T follicular helper cell (primary cell): ENCODE measurements at places on chromosomes 5 and 9.

DNA sequence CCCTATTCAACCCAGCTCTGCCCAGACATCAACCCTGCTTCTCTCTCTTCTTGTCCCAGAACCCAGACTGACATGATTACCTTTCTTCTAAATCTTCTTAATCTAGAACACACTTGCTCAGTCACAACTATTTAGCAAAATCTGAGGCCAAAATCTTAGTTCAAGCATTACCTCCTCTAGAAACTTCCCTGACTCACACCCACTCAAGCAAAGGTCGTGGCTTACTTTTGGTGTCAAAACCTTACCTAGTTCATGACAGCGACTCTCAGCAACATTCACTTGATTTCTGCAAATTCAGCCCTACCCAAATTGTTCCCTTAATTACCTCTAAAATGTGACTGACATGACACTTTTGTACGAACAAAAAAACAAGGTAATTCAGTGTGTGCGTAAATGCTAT, 130.2 kb downstream of the TLE1 start:
- no peak for DNase-seq

- no peak for DNase-seq
Measured at GRCh38 chr9:73095425-73095824, 56.2 kb upstream of the ANXA1 start.

- no peak for DNase-seq
Measured at GRCh38 chr9:131282688-131283422, 6.5 kb upstream of the FAM78A start.

DNA sequence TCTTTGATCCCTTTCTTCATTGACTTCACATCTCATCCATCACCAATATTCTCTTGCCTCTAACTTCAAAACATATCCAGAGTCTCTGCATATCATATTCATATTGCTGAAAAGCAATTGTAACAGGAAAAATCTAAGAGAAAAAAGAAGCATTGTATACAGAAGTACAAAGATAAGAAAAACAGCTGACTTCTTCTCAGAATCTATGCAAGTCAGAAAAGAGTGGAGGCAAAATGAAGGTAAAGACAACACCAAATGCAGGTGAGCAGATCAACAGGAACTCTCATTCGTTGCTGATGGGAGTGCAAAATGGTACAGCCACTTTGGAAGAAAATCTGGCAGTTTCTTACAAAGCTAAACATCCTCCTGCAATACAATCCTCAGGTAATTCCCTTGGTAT, 155.6 kb downstream of the PHF2 start:
- DNase-seq, result no peak

GRCh38 chr5:102314328-102314727, 18.2 kb upstream of the SLCO4C1 start:
- no peak for DNase-seq

DNA sequence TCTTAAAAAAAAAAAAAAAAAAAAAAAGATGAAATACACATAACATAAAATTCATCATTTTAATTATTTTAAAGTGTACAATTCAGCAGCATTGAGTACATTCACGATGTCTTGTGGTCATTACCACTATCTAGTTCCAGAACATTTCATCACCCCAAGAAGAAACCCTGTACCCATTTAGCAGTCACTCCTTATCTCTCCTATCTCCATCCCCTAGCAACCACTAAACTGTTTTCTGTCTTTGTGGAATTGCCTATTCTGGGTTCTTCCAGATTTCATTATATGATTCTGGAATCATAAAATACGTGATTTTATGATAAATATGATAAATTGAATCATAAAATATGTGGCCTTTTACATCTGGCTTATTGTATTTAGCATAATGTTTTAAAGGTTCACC, 8.9 kb upstream of the HMCN2 start:
- DNase-seq, result no peak

DNA sequence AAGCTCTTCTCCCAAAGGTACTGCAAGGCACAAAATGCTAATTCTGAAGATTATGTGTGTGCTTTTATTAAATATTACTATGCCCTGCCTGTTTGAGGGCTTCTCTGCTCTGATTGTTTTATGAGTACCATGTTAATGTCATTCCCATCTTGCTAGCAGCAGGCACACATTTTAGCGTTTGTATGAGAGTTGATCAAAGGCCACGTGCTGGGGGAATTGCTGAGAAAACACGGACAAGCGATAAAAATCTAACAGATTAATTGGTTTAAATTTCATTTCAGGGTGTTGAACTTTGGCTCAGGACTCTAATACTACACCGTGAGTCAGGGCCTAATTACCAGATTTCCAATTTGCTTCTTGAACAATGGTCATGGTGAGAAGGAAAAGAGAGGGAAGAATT, 298.4 kb downstream of the EBF1 start:
- no peak for DNase-seq

DNA sequence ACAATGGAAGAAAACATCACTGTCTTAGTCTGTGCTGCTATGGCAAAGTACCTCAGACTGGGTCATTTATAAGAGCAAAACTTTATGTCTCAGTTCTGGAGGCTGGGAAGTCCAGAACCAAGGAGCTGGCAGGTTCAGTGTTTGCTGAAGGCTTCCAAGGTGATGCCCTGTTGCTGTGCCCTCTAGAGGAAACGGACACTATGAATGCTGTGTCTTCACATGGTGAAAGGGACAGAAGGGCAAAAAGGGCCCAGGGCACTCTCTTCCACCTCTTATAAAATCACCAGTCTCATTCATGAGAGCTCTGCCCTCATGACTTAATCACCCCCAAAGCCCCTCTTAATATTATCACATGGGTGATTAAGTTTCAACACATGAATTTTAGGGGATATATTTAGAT, 143.5 kb downstream of the FANCC start:
- DNase-seq, result no peak

DNA sequence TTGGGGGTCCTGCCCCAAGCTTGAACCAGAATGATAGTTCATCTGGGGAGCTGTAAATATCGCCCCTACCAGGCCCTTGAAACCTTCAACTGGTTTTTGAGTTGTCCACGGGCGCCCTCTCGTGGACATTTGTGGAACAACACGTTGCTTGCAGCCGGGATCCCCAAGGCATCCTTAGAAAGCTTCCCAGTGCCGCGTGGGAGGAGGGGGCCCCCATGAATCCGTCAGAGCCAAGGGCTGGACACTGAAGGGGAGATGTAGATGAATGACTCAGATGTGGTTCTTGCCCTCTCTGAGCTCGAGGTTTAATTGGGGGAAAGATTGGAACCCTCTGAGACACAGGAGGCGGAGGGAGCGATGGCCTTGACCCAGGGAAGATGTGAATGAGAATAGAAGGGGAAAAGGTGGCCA, 31.8 kb upstream of the ORM1 start:
- peak; percentile 52 for DNase-seq

DNA sequence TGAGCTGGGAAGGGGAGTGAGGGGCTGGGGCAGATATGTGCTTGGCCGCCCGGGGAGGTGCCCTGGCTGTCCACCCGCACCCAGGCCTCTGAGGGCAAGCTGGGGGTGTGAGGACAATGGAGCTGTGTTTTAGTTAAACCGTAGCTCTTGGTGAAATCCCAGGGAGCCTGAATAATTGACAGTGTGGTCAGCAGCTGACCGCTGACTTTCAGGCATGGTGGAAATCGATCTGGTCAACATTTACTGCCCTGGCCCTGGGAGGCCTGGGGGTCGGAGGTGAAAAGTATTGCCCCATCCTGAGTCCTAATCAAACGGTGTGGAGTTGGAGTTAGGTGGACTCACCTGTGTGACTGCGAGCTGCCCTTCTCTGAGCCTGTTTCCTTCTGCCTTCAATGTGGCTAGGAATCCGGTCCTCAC, 31.2 kb upstream of the CRB2 start:
- DNase-seq, result no peak

DNA sequence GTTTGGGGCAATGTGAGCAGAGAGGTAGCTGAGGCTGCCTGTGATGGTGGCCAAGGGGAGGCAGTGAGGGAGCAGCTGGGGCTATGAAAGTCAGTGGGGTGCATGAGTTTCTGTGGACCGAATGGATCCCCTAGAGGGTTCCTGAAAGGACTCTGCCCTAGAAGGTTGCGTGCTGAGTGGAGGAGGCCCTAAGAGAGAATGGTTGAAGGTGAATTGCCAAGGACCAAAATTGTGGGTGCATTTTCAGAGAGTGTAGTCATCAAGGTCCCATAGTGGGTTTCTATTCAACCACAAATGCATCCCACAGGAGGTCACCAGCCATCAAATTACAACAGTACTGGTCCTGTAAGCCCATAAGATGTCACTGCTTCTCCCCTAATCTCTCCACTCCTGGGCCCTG, 298.3 kb downstream of the CDK5RAP2 start:
- DNase-seq, result no peak

DNA sequence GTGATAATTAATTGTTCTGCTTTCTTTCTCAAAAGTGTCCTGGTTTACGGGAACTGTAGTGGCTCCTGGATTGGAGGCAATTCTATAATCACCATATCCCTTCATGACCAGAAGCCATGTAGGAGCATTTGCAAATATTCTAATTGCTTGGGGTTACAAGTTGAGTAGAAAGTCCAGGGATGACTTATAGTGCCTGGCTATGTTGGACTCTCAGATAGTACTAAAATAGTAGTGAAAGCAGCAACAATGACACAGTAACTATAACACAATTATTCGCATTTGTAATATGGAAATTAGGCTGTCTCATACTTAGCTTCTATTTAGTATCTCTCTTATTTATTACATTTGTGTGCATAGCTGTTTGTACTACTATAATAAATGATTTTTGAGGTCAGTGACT, 712.5 kb upstream of the GRAMD2B start:
- no peak for DNase-seq

- DNase-seq, result no peak
Measured at GRCh38 chr5:135221187-135221473, 177.9 kb downstream of the MACROH2A1 start.

DNA sequence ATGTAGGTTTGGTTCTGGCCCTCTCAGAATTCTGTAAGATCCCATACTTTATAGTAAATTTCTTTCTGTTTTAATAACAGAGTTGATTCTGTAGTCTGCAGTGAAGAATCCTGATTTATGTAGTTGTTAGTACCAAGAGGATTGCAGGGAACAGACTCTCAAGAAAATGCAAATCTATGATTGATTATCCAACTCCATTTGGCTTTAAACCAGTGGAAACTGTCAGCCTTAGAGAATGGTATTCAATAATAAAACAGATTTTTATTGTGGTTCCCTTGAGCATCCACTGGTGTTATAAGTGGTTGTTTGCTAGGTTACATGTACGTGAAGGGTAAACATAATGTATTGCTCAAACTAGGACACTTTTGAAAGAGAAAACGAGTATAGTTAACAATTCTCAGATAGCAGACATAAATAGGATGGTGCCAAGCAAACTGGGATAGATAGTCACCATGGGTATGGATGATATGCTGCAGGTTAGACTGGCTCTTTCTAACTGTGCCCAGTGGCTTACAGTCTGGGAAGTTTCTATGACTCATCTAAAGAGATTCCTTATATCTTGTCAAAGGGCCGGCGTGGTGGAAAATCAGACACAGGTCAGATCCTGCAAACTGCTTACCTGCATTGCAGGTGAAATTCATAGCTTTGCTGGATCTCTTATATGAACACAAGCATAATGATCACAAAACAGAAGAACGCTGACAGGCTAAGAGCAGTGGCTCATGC, 41.7 kb upstream of the RPS23 start:
- no peak for DNase-seq
